Eye (tissue), 1 donor: ENCODE measurements at places on chromosomes 2 and 18.

- no peak for DNase-seq
Measured at GRCh38 chr2:207839575-207839974, 69.9 kb upstream of the FZD5 start.

DNA sequence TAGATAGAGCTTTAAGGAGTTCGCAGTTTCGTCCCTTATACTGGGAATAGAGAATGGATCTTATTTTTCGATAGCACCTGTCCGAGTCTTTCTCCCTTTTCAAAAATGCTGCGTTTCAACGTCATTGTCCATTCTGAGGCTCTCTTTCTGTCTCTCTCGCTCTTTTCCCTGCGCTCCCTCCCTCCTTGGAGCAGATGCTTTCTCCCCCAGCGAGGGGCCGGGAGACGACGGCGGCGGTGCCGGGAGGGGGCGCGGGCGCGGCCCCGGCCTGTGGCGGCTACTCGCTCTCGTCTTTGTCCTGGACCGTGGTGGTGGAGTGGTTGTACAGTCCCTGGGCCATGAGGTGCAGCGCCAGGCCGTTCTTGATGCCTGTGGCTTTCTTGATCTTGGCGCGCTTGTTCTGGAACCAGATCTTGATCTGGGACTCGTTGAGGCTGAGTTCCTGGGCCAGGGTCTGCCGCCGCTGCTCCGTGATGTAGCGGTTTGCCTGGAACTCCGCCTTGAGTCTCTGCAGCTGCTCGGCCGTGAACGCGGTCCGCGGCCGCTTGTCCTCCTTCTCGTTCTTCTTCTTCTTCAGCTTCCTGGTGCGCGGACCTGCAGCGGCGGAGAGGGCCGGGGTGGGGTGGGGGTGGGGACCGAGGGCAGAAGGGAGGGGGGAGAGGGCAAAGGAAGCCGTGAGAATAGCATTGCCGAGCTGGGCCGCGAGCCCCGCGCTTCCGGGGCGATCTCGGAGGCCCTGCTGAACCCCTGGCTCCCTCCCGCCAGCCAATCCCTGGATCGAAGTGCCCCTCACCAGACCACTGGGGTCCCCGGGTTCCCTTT, 4.6 kb downstream of the EN1 start:
- DNase-seq, result peak; percentile 88

DNA sequence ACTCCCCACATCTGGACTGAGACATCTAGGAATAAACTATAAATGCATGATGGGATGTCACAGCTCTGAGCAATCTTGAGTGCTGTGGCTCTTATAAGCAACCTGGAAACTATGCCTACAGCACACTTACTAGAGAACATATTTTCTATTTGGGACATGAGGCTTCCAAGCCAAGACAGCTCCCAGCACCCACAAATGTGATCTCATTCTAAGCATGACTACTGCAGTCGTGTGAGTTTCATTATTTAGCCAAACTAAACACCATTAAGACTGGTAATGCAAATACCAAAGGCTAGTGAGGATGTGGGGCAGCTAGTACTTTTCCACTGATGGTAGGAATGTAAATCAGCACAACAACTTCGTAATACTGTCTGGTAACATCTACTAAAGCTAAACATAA, 72.5 kb downstream of the RTTN start:
- DNase-seq, result peak; percentile 9

DNA sequence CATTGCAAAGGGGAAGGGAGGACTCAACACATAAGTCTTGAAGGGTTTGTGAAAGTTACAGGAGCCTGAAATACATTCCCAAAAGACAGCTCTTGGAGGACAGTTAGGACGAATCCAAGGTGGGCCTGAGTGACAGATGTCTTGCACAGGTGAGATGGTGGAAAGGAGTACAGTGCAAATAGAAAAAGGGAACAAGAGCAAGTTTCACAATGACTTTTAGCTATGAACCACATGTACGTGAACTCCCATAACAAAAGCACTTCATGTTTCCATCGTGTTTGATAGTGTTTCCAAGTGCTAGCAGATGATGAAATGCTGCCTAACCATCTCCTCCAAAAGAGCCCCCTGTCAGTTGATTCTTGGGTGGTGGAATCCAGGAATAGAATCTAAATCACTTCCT, 1.8 kb downstream of the IL18RAP start:
- DNase-seq, result no peak

GRCh38 chr18:56235481-56236013, 402.8 kb downstream of the TXNL1 start:
- DNase-seq, result peak; percentile 84

- no peak for DNase-seq
Measured at GRCh38 chr2:126696644-126697520, 40.9 kb downstream of the GYPC start.

DNA sequence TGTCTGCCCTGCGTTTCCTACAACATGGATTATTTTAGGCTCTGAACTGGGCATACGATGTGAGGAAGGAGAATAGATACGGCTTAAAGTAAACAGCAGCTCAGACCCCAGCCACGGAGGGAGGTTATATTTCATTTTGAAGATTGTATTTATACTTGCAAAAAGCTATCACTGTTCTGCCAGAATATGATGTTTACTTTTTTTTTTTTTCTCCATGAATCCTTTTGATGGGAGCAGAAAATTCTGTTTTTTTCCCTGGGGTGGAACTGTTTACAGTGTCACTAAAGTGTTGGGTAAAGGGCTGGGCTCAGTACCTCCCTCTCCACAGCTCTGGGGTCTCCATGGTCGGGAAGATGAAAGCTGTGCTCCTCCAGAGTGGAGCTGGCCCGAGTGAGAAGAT, 13.1 kb downstream of the PCARE start:
- DNase-seq, result no peak

DNA sequence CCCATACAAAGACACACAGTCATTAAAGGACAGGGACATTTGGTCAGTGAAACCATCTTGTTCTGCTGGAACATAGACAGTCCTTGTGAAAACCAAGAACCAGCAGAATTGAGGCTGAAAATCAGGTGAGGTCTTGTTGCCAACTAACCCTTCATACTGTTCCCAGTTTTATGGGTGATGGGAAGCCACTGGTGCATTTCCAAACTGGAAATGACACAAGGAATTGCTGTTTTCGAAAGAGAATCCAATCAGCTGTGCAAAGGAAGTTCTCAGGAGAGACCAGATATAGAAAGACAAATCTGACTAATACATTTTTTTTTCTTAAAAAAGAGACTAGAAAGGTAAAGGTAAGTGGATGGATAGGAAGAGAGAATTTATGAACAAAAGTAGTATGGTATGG, 948.2 kb downstream of the TSN start:
- DNase-seq, result no peak
